Eye (tissue), 1 donor: ENCODE measurements at places on chromosomes 5 and 9.

DNA sequence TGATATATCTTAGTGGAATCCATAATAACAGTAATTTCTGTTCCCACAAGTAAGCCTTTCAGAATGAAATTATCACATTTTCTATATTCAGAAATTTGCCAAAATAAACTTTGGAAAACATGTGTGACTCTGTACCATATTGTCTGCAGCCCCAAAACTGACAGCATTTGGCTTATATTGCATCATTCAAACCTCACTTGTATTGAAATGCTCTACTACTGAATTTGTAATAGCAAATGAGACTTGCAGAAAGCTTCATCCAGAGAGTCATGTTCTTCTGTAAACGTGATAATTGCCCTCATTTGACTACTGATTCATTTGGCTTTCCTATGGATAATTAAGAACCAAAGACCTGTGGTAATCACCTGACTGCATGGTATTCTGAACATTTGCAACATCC, 1249.5 kb upstream of the CDH18 start:
- no peak for DNase-seq

DNA sequence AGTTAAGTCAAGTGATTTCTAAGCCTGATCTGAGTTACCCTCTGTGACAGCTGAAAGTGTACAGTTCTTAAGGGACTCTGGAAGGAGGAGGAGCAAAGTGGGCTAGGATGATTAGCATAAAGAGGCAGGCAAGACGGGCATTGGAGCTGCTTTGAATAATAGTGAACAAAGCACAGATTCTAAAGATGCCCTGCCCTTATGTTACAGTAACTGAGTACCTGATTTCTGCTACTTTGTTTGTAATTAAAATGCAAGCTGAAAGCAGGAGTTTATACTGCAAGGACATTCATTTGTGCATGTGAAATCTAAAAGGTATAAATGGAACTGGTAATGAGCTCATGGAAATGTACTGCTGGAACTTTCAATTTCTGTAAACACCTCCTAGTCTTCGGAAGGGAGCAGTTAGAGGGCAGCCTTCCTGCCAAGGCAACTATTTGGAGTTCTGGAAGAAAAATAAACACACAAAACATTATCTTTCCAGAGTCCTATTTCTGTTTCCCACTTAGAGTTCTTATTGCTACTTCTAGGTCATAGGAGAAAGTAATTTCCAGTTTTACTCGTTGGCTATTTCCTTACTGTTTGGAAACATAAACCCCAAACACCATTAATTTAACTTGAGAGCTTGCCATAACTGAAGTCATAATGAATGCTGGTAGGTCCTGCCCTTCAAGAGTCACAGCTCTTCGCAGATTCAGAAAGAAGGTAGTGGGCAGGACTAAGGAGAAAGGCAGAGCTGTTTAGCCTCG, at the start of gene RANBP3L:
RANBP3L (minus strand) TSS at position 45 of the 746 bp plus-strand sequence. CDS start 486 bp downstream, outside the sequence.
- DNase-seq = peak; percentile 74

DNA sequence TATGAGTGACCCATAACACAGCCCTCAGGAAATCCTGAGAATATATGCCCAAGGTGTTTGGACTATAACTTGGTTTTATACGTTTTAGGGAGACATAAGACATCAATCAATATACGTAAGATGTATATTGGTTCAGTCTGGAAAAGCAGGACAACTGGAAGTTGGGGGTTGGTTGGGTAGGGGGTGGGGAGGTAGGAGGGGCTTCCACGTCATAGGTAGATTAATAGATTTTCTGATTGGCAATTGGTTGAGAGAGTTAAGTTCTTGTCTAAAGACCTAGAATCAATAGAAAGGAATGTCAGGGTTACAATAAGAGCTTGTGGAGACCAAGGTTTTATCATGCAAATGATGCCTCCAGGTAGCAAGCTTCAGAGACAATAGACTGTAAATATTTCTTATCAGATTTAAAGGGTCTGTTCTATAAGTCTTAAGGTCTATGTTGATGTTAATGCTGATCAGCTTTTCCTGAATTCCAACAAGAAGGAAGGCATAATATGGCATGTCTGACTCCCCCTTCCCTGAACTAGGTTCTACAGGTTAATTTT, 2267.7 kb upstream of the ACO1 start:
- no peak for DNase-seq

DNA sequence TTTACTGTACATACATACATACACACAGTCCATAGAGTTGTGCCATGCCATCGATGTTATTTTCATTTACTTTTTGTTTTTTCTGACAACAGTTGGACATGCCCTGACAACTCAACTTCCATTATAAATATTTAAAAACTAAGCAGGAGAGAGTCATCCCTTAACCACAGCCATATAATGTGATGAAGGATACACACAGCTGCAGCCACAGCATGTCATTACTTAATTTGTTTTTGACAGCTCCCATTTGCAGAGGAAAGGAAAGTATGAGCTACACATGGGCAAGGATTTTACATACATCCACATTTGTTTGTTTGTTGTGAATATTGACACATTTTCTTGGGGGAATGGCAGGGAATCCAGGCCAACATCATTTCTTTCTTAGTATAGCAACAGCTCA, 91.5 kb upstream of the TUT7 start:
- no peak for DNase-seq

DNA sequence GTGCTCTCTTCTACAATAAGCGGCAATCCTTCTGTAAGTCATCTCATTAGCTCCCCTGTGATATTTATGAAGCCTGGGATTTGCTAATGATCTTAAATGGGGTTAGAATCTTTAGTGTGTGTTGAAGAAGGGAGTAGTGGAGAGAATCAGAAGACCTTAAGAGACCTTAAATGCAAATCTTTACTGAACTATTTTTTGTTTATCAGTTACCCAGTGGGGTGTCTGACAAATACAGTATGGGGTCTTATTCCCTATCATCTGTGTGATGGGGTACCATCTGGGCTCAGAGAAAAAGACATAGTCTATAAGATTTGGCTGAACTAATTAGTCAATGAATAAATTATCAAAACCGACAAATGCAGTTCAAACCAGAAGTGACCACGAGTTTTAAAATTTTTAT, 378.4 kb upstream of the SGCD start:
- no peak for DNase-seq

- DNase-seq = peak; percentile 91
These were observed 97.1 kb downstream of the ENTREP1 start for GRCh38 chr9:69421908-69422801.

DNA sequence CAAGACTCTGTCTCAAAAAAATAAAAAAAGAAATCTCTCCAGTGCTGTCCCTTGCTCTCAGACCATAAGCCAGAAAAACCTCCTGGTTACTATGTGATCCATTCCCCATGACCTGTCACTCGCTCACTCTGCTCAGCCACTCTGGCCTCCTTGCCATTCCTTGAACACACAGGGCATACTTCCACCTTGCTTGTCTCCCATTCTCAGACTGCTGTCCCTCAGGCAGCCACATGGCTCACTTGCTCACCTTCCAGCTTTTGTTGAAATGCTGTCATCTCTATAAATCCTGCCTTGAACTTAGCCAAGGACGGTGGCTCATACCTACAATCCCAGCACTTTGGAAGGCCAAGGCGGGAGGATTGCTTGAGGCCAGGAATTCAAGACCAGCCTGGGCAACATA, 82.9 kb downstream of the UGCG start:
- DNase-seq = no peak

GRCh38 chr9:87223392-87224246, 274.0 kb upstream of the DAPK1 start:
- no peak for DNase-seq

GRCh38 chr9:28563291-28563934, 990.1 kb upstream of the C9orf72 start:
- DNase-seq = no peak

DNA sequence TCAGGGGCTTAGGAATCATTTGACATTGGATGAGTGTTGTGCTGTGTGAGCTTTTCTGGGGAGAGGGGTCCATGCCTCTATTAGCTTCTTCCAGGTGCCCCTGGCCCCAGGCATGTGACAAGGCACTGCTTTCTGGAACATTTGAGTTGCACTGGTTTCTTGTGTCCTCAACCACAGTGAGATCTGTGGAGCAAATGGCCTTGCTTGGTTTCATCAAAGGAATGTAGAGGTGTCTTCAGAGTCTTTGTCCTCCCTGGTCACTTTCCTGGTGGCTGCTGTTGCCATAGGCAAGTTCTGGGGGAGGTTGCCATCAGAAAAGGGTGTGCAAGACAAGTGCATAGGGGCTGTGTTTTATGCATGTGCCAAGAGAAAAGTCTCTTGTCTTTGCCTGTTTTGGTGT, 157.5 kb downstream of the MACROH2A1 start:
- no peak for DNase-seq

GRCh38 chr5:86320266-86320665, 297.5 kb upstream of the COX7C start:
- no peak for DNase-seq

DNA sequence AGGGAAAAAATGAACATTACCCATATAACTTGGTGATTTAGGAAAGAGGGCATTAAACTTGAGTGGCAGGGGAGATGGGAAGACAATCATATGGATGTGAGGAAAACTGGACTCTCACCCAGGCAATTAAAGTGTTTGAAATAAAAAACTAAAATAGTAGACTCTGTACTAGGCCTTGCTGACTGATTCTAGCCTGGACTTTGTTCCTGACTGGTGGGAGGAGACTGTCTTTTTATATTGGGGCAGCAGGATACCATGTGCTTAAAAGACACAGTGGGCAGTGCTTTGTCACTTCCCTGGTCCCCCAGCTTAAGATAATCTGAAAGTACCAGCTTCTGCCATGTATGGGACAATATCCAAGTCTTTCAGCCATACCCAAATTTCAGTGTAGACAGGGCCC, 107.0 kb downstream of the ACTL7B start:
- no peak for DNase-seq

DNA sequence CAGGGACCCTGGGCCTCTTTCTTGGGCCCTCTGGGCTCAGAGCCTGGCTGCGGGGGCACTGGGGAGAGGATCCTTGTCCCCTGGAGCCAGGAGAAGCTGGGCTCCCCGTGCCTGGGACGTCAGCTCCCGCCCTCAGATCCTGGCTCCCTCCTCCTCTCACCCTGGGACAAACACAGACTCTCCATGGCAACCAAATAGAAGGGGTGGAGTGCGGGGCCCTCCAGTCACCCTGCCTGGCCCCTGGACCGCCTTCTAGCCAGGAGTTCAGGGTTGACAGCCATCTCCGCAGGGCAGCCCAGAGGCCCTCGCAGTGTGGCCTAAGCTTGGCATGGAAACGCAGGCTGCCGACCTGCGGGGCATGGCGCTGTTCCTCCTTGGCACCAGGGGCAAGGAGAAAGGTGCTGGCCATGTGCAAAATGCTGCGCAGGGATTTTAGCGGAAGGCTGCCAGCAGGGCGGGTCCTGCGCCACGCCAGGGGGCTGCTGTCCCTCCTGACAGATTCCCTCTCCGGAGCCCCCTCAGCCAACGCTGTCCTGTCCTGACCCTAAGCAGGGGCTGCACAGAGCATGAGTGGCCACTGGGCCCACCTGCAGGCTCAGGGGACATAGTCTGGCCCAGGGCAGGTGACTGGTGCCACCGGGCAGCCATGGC, 1.0 kb downstream of the ZDHHC11 start:
- DNase-seq = peak; percentile 81

DNA sequence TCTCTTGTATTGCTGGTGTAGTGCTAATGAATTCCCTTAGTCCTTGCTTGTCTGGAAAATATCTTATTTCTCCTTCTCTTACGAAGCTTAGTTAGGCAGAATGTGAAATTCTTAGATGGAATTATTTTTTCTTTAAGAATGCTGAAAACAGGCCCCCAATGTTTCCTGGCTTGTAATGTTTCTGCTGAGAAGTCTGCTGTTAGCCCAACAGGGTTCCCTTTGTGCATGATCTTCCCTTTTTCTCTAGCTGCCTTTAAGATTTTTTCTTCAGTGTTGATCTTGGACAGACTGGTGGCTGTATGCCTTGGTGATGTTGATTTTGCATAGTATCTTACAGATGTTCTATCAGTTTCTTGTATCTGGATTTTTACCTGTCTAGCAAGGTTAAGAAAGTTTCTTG, 191.3 kb upstream of the DMRTA1 start:
- no peak for DNase-seq
